ENCODE measurements at places on chromosomes 3 and 15. TPM values are rescaled to one million over a fixed set of nuclear protein-coding genes. Genes with fewer than 3 reads are reported as not detected.

DNA sequence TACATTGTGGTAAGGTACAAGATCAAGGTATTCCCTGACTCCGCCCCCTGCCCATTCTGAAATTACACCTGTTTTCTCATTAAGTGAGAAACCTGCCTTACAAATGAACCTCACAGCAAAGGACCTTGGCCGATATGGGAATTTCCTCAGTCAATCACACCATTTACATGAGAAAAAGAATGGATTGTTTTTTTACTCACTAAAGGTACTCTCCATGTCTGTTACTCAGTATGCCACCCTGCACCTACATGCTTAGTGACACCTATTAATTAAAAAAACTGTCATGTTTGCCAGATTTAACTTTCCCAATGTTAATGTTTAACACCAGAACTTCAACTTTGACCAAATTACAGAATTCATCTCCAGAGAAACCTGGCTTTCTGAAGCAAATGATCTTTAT is 62.0 kb downstream of the ESYT3 start:
- H3K4me3 ChIP-seq: no peak overlapping the region
- no peaks in the 10 kb centered on the region for H3K27me3 ChIP-seq
- no peaks in the 10 kb centered on the region for H3K4me1 ChIP-seq
- H3K36me3 ChIP-seq: peaks cover 33% of the 10 kb centered on the region
- no peak overlapping the region for H3K27ac ChIP-seq

- peaks cover 4% of the 10 kb centered on the region for H3K27me3 ChIP-seq
- H3K27ac ChIP-seq: no peak overlapping the region
- no peak for DNase-seq
- H3K4me3 ChIP-seq: no peak overlapping the region
- peaks cover 9% of the 10 kb centered on the region for H3K36me3 ChIP-seq
These were observed 19.1 kb upstream of the CHST2 start for GRCh38 chr3:143100451-143100850.

DNA sequence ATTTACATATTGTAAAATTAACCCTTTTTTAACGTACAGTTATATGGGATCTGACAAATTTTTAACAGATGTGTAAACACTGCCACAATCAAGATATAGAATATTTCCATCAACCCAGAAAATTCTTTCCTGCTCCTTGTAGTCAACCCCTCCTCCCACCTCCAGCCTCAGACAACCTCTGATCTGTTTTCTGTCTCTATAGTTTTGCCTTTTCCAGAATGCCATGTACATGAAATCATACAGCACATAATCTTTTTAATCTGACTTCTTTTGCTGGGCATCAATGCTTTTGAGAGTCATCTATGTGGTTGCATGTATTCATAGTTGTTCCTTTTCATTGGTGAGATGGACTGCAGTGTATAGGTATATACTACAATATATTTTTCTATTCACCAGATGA is 153.0 kb downstream of the SMAD6 start:
- peaks cover 4% of the 10 kb centered on the region for H3K4me1 ChIP-seq
- no peak for DNase-seq
- no peak overlapping the region for H3K4me3 ChIP-seq
- no peak overlapping the region for H3K27ac ChIP-seq
- H3K36me3 ChIP-seq: no peaks in the 10 kb centered on the region

GRCh38 chr15:33328106-33328505 is 17.3 kb downstream of the RYR3 start:
- no peaks in the 10 kb centered on the region for H3K36me3 ChIP-seq
- DNase-seq: no peak
- H3K4me1 ChIP-seq: peaks cover 12% of the 10 kb centered on the region
- H3K27me3 ChIP-seq: peaks cover 10% of the 10 kb centered on the region
- H3K4me3 ChIP-seq: no peak overlapping the region
- H3K27ac ChIP-seq: no peak overlapping the region

DNA sequence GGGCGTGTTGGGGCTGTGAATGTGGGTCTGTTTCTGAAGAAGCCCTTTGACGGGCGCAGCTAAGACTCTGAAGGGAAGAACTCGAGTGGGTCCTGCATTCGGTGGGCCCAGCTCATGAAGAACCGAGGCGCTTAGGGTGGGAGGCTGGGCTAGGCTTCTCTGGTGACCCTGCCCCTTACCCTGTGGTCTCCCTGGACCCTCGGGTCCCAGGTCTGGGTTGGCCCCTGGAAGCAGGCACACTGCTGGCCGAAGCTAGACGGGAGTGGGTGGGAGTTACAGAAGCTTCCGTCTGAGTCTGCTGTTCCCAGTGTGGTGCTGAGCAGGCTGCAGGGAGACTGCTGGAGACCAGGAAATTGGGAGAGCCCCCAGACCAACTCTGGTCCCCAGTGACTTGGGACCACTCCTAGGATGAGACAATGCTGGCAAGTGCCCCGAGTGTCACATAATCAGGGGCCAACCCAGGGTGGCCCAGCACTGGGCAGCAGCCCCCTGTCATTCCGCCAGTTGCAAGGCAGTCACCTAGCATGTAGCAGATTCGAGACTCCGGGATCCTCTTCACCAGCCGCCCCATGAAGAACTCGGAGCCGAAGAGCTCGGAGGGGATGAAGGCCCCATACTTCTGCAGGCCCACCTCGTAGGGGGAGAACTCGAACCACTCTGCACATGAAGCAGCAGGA is 16.7 kb upstream of the EHD4 start:
- no peaks in the 10 kb centered on the region for H3K4me1 ChIP-seq
- no peak overlapping the region for H3K4me3 ChIP-seq
- H3K27ac ChIP-seq: no peak overlapping the region
- H3K27me3 ChIP-seq: no peaks in the 10 kb centered on the region
- no peaks in the 10 kb centered on the region for H3K36me3 ChIP-seq

- DNase-seq: no peak
- H3K27ac ChIP-seq: no peak overlapping the region
- H3K4me3 ChIP-seq: no peak overlapping the region
These were observed 116.6 kb upstream of the TLE3 start for GRCh38 chr15:70214276-70214675.

DNA sequence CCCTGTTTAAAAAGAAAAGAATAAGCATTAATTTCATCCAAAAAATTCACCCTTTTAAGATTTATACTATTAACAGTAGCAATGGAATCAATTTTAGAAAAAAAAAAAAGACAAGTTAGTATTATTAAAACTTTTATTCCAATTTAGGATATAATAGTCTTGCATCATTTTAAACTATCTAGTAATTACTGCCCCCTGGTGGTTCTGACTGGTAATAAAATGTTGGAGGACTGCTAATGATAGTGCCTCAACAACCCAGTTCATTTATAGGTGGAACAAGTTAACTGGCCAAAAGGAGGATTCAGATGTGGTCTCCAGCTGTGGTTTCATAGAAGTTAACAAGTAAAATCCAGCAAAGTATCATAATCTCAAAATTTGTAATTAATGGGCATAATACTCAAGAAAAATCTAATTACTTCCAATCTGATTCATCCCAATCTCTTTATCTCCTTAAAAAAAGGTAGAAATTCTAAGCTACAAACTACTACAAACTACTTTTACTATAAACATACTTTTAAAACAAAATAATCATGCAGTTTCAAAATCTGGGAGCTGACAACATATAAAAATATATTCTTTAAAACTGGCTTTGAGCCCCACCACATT is 30.7 kb upstream of the WDR49 start:
- H3K27ac ChIP-seq: no peak overlapping the region
- H3K36me3 ChIP-seq: peaks cover 30% of the 10 kb centered on the region
- no peak overlapping the region for H3K4me3 ChIP-seq
- peak; percentile 13 for DNase-seq
- H3K27me3 ChIP-seq: no peaks in the 10 kb centered on the region
- H3K4me1 ChIP-seq: peaks cover 11% of the 10 kb centered on the region

- H3K27ac ChIP-seq: no peak overlapping the region
- H3K4me3 ChIP-seq: no peak overlapping the region
- H3K4me1 ChIP-seq: peaks cover 4% of the 10 kb centered on the region
- no peaks in the 10 kb centered on the region for H3K27me3 ChIP-seq
- H3K36me3 ChIP-seq: peaks cover 6% of the 10 kb centered on the region
- DNase-seq: no peak
These were observed 4.4 kb upstream of the RPL32 start for GRCh38 chr3:12845811-12846210.

GRCh38 chr3:53026382-53027162 is 19.3 kb downstream of the SFMBT1 start:
- H3K4me1 ChIP-seq: peaks cover 40% of the 10 kb centered on the region
- H3K36me3 ChIP-seq: peaks cover 10% of the 10 kb centered on the region
- no peak for DNase-seq
- H3K4me3 ChIP-seq: no peak overlapping the region
- no peak overlapping the region for H3K27ac ChIP-seq
- H3K27me3 ChIP-seq: no peaks in the 10 kb centered on the region

DNA sequence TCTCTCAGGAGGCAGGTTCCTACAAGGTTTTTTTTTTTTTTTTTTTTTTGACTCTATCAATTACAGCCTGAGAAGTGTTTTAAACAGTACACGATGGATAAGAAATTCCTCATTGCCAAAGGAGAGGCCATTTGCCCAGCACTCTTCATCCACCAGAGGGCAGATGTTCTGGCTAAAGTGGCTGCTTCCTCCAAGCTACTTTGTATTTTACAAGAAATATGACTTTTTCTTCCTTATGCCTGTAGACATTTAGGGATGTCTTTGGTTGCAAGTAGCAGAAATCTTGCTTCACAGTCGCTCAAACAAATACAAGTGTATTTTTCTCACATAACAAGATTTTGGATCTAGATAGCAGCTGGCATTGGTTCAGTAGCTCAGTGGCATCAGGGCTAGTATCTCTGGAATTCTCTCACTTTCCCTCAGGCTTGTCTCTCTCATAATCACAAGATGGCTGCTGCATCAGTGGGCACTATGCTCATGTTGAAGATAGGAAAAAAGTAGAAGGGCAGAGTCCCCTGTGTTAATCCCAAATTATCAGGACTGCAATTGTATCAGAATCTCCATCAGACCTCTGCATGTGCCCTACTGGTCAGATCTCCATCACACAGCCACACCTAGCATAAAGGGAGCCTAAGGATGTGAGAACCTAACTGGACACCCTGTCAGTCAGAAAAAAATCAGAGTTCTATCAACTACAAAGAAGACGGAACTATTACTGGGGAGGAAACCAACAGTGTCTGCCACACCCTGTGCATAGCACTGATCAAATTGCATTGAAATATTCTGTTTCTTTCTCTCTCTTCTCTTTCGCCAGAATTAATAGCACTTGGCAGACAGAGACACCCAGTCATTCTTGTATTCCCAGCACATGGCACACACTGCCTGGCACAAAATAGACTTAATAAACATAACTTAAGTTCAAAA is 138.9 kb upstream of the COL8A1 start:
- no peaks in the 10 kb centered on the region for H3K4me1 ChIP-seq
- H3K27me3 ChIP-seq: peaks cover 3% of the 10 kb centered on the region
- H3K27ac ChIP-seq: no peak overlapping the region
- no peak overlapping the region for H3K4me3 ChIP-seq
- H3K36me3 ChIP-seq: no peaks in the 10 kb centered on the region
- no peak for DNase-seq

GRCh38 chr3:97340940-97341339 is 423.6 kb upstream of the ARL6 start:
- no peak overlapping the region for H3K27ac ChIP-seq
- no peaks in the 10 kb centered on the region for H3K36me3 ChIP-seq
- no peak overlapping the region for H3K4me3 ChIP-seq
- H3K27me3 ChIP-seq: no peaks in the 10 kb centered on the region
- DNase-seq: no peak

DNA sequence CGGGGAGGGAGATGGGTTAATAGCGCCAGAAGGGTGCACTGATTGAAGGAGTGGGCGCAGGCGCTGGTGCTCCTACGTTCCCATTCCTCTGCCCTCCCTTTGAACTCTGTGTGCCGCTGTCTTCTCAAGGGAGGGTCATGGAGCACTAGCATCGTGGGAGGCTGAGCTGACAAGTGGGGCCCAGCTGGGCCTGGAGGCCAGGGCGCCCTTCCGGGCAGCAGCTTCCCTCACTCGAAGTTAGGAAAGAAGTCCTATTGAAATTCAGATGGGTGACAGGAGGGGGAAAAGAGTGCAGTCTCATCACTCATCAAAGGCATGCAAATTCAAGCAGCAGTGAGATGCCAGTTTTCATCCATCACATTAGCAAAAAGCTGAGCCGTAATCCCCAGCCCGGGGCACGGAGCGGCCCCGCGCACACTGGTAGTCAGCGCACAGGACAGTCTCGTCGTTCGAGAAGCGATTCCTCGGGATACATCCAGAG is 128.2 kb downstream of the LRRK1 start:
- no peaks in the 10 kb centered on the region for H3K4me1 ChIP-seq
- H3K27me3 ChIP-seq: peaks cover 5% of the 10 kb centered on the region

DNA sequence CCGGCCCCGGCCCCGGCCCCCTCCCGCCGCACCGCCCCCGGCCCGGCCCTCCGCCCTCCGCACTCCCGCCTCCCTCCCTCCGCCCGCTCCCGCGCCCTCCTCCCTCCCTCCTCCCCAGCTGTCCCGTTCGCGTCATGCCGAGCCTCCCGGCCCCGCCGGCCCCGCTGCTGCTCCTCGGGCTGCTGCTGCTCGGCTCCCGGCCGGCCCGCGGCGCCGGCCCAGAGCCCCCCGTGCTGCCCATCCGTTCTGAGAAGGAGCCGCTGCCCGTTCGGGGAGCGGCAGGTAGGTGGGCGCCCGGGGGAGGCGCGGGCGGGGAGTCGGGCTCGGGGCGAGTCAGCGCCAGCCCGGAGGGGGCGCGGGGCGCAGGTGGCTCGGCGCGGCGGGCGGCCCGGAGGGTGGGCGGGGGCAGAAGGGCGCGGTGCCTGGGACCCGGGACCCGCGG is 352 bp downstream of the CHRD start:
- no peaks in the 10 kb centered on the region for H3K36me3 ChIP-seq
- H3K27ac ChIP-seq: no peak overlapping the region
- H3K4me3 ChIP-seq: no peak overlapping the region
- peak; percentile 38 for DNase-seq
- peaks cover 68% of the 10 kb centered on the region for H3K27me3 ChIP-seq

GRCh38 chr3:63413523-63413922 is 135.4 kb downstream of the SYNPR start:
- no peaks in the 10 kb centered on the region for H3K36me3 ChIP-seq

Gene FBXL22
- total RNA-seq: 0.52 TPM

Gene KLHL40
- not detected for total RNA-seq

Gene DUOX2
- total RNA-seq: not detected

Gene MUC13
- not detected for total RNA-seq

Gene ZSCAN2
- total RNA-seq: 7.6 TPM

Gene ANKUB1
- total RNA-seq: not detected

Gene COL6A5
- total RNA-seq: not detected

Gene OR5H6
- total RNA-seq: not detected

Gene ZNF662
- total RNA-seq: 4.9 TPM

Gene ACSBG1
- total RNA-seq: not detected

Gene IL12A
- total RNA-seq: 0.20 TPM

Gene MLH1
- 83.7 TPM for total RNA-seq

Gene EPHA3
- 0.20 TPM for total RNA-seq

Data from activated naive CD8-positive, alpha-beta T cell treated with anti-CD3 and anti-CD28 coated beads for 36 hours (primary cell).